ENCODE measurements at places on chromosomes 5 and 9.

GRCh38 chr5:60507687-60508086, 192.3 kb downstream of the DEPDC1B start:
- no peak for DNase-seq

- no peak for DNase-seq
These were observed 53.4 kb downstream of the GALNT12 start for GRCh38 chr9:98860871-98861293.

- DNase-seq: no peak
These were observed 39.8 kb upstream of the DAP start for GRCh38 chr5:10800852-10801251.

GRCh38 chr5:109788596-109788995, 98.9 kb downstream of the MAN2A1 start:
- no peak for DNase-seq

DNA sequence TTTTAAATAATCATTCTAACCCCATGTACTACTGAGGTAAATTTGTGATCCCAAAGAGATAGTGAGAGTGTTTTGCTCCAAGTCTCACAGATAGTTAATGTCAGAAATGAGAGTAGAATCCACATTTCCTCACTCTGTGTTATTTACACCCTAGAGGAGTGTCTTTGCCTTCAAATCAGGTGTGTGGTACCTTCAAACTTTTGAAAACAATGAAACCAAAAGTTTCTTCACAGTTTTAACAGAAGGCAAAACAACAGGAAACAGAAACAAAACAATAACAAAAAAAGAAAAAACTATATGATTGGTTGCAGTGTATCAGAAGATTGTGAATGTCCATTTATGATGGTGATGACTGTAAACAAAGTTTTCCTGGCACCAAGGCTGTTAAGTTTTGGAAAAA, 85.9 kb downstream of the ERBIN start:
- DNase-seq: no peak

- DNase-seq: no peak
These were observed 38.7 kb upstream of the ANKRD34B start for GRCh38 chr5:80608731-80609130.

DNA sequence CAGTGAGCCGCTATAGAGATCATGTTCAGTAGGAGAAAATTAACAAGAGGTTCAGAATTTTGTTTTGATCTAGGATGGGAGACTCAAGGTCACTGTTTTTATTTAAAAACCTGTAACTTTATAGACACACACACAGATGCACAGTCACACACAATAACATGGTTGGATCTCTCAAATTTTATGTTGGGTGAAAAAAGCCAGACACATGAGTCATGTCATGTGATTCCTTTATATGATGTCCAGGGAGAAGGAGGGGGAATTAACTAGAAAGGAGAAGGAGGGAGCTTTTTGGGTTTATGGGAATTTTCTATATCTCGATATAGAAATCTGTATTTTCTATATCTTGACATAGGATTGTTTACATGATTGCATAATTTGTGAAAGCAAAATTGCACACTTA, 17.1 kb downstream of the C6 start:
- DNase-seq: no peak

GRCh38 chr9:121271368-121272341, 3.7 kb downstream of the GSN start:
- no peak for DNase-seq

GRCh38 chr5:116152169-116152568, 67.3 kb downstream of the COMMD10 start:
- DNase-seq: no peak

GRCh38 chr5:106269252-106269843, 1401.4 kb downstream of the EFNA5 start:
- DNase-seq: no peak

DNA sequence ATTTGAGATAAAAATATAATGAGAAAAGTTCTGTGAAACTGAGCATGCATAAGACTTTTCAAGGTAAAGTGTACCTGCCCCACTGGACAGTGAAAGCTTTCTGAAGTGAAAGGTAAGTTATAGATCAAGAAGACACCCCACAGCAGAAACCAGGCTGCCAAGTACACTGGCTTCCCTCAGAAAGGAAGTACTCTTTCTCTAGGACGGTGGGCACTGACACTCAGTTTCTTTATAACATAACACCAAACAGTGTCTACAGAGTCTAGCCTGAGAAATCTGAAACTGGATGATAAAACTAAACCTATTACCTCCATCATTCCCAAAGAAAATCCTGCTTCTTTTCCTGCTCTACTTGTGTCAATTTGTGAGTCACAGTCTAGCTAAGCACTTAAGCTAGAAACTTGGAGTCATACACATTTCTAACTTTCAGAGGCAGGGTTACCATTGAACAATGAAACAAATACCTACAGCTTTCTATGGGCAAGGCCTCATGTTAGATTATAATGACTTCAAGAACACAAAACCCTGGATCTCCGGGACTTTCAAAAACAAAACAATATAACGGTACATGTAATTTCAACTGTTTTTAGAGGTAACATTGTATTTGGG, 136.7 kb downstream of the CPLANE1 start:
- no peak for DNase-seq

- DNase-seq: no peak
These were observed 93.4 kb downstream of the PLPPR1 start for GRCh38 chr9:101121836-101122399.

- no peak for DNase-seq
These were observed 682.3 kb upstream of the ST8SIA4 start for GRCh38 chr5:101585366-101585765.

GRCh38 chr9:100098887-100099721, at the start of the genes ERP44 and INVS:
TSS of gene ERP44 (minus strand) at chr9:100099000. CDS start at chr9:100098840, 160 bp downstream.
TSS of gene INVS (plus strand) at chr9:100099243. CDS start at chr9:100104522, 5,279 bp downstream.
- DNase-seq: peak; percentile 95

GRCh38 chr5:2525351-2525750, 226.1 kb downstream of the IRX2 start:
- no peak for DNase-seq

- no peak for DNase-seq
These were observed 329.3 kb upstream of the BRINP1 start for GRCh38 chr9:119698535-119698934.

GRCh38 chr5:81544351-81545018, 150.6 kb upstream of the ACOT12 start:
- DNase-seq: no peak

DNA sequence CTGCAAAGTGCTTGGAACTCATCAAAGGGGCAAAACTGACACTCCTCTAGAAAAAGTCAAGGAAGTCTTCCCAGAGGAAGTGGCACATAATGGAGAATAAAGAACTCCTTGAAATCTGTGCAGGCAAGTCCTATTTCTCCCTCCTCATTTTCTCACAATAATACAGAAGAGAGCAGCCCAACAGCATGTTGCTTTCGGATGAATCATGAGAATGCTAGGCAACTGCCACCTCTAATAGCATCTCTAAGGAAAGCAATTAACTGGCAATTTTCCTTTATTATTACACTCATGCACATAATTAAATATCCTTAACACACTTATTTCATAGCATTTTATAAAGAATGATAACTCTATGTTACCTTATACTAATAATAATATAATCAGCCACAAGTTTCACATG, 122.2 kb upstream of the PTGER4 start:
- no peak for DNase-seq

DNA sequence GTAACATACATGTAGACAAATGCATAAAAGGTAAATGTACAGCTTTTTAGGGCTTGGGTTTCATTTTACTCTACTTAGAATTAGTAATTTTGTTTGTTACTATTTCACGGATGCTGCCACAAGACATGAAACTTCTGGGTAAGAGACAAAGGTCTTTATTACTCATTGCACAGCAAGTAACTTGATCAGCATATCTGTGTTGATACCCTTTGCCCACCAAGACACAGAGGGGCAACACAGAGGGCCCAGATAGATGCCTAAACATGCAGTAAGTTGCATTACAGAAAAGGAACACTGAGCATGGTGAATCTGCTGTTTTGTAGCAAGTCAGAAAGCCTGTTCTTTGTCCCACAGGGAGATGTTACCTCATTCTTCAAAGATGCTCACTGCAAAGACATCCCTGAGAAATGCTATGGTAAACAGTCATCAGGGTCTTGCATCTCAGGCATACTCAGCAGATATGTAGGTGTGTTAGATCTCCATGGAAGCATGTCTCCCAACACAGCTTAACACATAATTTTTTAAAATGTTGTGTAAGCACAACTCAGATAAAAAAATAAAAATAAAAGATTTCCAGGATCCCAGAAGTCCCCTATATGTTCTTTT, 10.3 kb downstream of the ITGA2 start:
- DNase-seq: no peak

- no peak for DNase-seq
These were observed 3.2 kb upstream of the TMEM171 start for GRCh38 chr5:73117088-73117740.

GRCh38 chr5:147036691-147037245, 158.2 kb upstream of the PPP2R2B start:
- no peak for DNase-seq

- DNase-seq: no peak
These were observed 74.5 kb downstream of the PRR16 start for GRCh38 chr5:120538644-120539043.

DNA sequence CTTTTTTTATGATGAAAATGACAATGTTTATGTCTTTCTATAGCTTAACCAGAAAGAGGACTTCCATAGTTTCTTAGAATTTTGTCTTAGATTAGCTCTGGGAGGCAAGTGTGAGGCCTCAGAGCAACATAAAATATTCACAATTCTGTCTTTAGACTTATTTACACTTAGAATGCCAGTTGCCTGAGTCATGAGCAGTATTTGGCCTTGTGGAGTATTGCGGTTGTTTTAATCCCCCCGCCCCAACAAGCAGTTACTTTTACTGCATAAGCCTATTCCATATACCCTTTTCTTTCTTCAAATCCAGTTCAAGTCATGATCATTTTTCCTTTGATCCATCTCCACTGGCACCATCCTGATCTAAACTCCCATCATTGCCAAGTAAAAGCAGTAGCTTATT, 198.0 kb upstream of the EGFLAM start:
- DNase-seq: no peak

DNA sequence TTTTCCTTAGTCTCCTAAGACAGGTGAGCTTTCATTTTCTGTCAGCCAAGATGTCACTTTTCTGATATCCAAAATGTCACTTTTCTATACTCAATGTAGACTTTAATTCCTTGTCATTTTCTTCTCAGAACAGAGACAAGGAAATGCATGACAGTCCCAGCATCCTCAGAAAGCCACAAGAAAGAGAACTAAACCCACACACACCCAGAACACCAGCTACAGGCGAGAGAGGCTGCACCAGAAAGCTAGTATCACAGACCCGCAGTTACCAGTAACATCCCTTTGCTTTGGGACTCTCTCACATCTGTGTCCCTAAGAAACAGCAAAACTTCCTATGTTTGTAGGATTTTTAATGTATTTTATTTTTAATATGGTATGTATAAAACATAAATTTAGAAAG, 17.1 kb downstream of the TRMO start:
- DNase-seq: no peak

DNA sequence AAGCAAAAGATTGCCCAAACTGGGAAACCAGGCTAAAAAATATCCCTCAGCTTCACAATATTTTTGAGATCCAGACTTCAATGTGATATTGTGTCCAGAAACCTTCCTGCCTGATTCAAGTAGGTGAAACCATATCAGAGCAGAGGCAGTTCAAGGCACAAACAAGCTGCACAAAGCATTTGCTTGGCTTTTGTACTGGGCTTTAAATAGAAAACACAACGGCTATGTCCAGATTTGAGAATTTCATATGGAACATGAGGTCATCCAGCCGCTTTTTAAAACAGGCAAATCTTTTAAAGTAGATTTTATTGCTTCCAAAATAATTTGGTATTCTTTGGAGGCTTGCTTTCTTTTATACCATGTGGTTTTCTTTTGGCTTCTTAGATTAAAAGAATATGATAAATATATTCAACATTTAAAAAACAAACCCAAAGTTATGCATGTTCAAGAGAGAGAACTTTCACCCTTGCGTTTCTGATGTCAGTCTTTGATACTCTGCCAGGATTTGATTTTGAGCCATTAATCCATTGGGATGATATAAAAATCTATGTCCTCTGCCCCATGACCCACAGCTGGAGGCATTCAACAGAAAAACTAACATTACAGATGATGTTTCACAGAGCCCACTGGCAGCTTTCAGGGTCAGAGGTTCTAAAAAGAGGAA, 29.0 kb upstream of the CCDC112 start:
- no peak for DNase-seq

- no peak for DNase-seq
These were observed 1.4 kb upstream of the KDM3B start for GRCh38 chr5:138351056-138351455.

- no peak for DNase-seq
These were observed 975 bp downstream of the AGXT2 start for GRCh38 chr5:35046774-35047173.

GRCh38 chr5:102991802-102992201, 128.1 kb downstream of the GIN1 start:
- no peak for DNase-seq

GRCh38 chr9:88392549-88392948, 4.3 kb downstream of the SPIN1 start:
- DNase-seq: no peak

- peak; percentile 33 for DNase-seq
These were observed 963 bp upstream of the CAST start for GRCh38 chr5:96660971-96661854.

- DNase-seq: no peak
These were observed 375.2 kb upstream of the WWC1 start for GRCh38 chr5:167916261-167916691.

GRCh38 chr9:123484130-123484529, 128.1 kb downstream of the CRB2 start:
- DNase-seq: no peak

DNA sequence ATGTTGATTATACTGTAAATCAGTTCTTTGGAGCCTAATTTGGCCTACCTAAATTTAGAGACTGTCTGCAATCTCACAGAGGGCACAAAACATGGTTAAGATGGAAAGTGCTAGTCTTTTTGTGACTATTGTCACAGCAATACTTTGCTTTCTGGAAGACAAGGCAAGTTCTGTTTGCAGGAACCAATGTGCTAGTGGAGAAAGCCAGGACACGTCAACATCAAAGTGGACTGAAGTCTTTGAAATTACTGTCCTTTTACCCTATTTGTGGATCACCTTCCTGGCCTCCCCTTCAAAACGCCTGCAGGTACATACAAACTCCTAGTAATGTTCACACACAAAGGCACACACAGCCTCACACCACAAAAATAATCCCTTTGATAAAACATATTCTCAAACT, 248.7 kb downstream of the MAN2A1 start:
- DNase-seq: no peak

DNA sequence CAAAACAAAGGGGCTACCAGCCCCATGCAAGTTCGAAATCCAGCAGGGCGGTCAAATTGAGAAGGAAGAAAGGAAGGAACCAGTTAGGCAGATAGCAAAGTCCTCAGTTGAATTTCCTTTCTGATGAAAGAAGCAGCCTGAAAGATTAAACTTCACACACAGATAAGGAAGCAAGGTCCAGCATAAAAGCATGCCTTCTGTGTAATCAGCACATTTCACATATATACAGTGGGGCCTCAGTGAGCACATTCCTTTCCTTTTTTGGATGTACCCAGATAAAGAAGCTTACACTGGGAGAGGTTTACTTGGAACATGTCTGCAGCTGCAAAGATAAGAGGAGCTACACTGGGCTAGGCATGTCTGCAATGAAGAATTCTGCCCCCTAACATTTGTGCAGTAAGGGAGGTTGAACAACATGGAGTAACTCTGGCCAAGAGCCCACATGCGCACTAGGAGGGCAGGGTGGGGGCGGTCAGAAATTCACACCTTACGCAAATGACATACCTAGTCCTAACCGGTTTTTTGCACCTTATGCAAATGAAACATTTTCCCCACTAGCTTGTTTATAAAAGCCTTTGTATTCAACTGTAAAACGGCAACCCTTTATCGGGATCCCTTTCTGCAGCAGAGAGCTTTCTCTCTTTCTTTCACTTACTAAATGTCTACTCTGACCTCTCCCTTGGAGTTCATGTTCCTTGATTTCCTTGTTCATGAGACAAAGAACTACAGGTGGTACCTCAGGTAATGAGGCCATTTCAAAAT, 149.7 kb upstream of the FBXL17 start:
- DNase-seq: no peak
